ENCODE measurements at places on chromosomes 1 and 21. TPM values are rescaled to one million over a fixed set of nuclear protein-coding genes. Genes with fewer than 3 reads are reported as not detected.

Gene LRRC41
- 41.8 TPM for total RNA-seq

Gene AGT
- total RNA-seq, result 0.15 TPM

Gene EPHA2
- 125 TPM for total RNA-seq

Gene CCDC17
- 0.26 TPM for total RNA-seq

Gene BSND
- total RNA-seq, result not detected

Gene TEX38
- total RNA-seq, result not detected

Gene CFHR2
- not detected for total RNA-seq

Gene RXFP4
- not detected for total RNA-seq

Gene IGSF8
- total RNA-seq, result 8.5 TPM

Gene CASZ1
- total RNA-seq, result 1.4 TPM

Gene ELF3
- 109 TPM for total RNA-seq

Gene CYP4A22
- total RNA-seq, result not detected

Gene ANKRD65
- total RNA-seq, result 0.03 TPM

Gene HTR6
- total RNA-seq, result 0.13 TPM

Gene TMOD4
- 0.24 TPM for total RNA-seq

Data from A549 treated with AZD2906 at 1 μM for 4 hours (cell line).